ENCODE measurements at places on chromosomes 2 and 18.

- no peak for DNase-seq
Measured at GRCh38 chr2:103880081-103880834, 973.7 kb upstream of the POU3F3 start.

DNA sequence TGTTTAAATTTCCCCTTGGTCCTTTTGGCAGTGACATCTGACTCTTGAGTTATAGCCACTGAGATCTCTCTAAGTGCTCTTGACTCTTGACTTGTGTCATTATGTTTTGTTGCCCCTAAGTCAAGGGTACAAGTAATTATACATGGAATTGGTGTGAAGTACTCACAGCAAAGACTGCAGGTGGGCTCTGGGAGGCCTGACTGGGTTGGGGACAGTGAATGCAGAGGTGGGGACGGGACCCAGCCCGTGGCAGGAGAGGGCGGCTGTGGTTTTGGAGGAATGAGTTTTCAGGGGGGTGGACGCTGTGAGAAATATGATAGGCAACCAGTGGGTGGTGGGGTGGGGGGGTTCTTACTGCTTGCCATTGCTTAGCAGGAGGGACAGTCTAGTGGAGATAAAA lies 97.8 kb downstream of the NCK2 start:
- DNase-seq: no peak

DNA sequence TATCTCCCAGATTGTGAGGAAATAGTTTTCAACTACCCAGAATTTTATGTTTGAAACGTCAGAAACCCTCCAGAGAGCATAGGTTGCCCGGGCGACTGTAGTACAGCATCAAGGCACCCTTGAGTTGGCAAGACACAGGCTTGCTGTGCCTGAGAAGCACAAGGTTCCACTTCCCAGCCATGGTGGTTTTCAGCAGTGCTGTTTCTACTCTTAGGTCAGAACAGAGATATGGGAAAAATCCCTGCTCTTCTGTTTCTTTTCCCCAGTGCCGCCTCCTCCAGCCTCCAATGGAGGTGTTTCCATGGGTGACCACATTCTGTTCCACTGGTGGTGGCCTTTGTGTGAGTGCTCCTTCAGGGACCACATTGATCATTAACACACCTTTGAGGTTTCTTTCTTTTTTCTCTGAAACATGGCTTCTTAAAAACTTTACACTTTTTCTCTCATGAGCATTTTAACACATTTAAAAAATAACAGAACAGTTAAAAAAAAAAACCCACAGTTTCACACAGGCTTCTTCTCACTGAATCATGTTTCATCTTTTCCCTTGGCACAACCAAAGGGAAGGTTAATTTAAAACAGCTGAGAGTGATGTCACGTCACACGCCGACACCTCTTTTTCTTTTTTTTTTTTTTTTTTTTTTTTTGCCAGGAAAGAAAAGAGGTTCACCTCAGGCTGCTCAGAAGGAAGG lies 229.3 kb upstream of the HDAC4 start:
- no peak for DNase-seq

GRCh38 chr18:12060182-12060870 lies 33.3 kb upstream of the ANKRD62 start:
- no peak for DNase-seq

GRCh38 chr2:59881218-59881617 lies 672.2 kb downstream of the BCL11A start:
- DNase-seq: no peak

GRCh38 chr2:168519534-168520308 lies 63.6 kb downstream of the CERS6 start:
- no peak for DNase-seq

GRCh38 chr2:9696731-9697130 lies 65.9 kb upstream of the YWHAQ start:
- no peak for DNase-seq

DNA sequence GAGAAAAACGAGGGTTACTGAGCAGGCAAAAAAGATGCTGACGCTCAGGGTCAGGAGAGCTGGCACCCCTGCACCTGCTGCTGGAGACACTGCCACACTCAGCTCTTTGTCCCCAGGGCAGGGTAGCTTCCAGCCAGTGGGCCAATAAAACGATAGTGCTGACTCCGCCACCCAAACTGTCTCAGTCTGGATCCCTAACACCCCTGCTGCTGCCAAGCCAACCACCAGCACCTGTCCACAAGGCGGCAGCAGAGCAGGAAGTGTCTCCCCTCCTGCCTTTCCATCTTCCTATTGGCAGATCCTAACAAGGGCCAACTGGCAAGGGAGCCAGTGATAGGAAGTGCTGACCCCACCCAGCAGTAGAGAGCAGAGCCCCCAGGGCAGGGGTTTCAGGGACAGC lies 531.5 kb upstream of the SALL3 start:
- DNase-seq: no peak

DNA sequence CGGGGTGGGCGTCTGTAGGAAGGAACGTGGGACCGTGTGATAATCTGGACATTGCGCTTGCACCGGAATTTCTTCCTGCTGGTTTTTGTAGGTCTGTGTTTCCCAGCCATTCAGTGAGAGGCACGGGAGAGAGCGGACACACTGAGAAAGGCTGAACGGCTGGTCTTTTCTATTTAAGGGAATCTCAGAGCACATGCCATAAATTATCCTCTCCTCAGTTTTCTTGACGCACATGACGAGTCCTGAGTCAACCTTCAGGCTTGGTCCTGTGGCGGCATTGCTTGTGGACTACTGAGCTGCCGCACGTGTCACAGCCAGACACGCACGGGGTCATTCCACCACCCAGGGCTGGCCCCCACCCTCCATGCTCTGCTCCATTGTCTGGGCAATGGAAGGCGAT lies 519.3 kb upstream of the ID2 start:
- DNase-seq: no peak

- no peak for DNase-seq
Measured at GRCh38 chr2:35503311-35503710, 852.3 kb upstream of the CRIM1 start.

DNA sequence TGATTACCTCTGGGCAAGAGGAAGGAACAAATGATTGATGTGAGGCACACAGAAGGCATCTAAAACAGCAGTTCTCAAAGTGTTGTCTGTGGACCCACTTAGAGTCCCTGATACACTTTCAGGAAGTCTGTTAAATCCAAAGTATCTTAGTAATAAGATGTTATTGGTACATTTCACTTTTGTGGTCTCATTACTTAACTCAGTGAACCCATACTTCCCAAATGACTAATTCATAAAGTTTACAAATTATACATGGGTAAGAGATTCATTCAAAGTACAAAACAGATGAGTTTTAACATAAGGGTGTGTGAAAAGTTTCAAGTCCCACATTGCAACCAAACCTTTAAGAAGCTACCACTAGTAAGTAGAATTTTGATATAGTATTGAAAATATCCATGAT lies 440.5 kb downstream of the NUP35 start:
- no peak for DNase-seq

DNA sequence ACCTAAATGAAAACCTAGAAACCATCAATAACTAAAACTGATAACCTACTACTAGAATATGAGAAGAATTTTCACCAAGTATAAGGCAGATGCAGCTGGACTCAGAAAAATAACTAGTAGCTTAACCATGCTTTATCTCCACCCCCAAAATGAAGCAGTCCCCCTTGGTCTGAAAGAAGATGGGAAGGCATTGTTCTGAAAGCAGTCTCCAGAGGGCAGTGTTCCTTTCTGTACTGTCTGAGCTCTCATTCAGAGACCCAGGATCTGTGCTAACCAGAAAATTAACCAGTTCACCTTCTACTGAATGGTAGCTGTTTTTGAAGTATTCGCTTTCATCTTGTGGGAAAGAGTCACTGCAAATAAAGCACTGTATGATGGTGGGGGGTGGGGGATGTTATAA lies 273.0 kb downstream of the PDE11A start:
- DNase-seq: no peak

DNA sequence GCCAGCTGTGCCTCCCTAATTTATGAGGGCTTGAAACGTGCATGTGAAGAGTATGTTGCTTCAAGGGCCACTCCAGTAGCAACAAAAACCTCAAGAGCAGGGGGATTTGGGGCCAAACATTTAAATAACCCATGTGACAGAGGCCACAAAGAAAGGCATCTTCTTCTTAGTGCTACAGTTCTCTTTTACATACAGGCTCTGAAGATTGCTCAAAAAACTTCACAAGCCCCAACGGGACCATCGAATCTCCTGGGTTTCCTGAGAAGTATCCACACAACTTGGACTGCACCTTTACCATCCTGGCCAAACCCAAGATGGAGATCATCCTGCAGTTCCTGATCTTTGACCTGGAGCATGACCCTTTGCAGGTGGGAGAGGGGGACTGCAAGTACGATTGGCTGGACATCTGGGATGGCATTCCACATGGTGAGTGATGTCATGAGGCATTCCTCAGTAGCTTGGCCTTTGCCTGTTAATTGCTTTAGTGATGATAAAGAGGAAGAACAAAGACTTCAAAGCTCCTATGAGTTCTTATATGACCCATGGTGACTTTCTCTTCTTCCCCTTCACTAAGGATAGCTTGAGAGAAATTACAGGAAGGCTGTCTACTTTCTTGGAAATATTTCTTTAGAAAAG lies 40.1 kb downstream of the NRP2 start:
- DNase-seq: no peak

DNA sequence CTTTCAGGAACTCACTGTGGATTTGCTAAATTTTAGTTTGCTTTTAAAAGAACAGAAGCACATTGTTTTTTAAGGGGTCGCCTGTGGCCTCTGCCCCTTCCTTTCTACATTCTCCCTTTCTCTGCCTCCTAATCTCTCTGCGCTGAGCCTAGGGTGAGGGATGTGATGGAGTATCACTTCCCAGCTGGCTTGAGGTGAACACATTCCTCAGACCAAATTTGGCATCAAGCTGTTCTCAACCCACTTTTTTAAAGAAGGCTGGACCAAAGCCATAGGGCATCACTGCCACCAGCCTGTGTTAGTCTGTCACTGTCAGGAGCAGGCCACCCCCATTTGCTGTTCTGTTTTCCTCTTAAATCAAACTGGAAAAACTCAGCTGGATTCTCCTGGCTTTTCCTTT lies 27.4 kb downstream of the EIF4E2 start:
- DNase-seq: no peak

GRCh38 chr18:74316257-74317170 lies 875 bp downstream of the C18orf63 start:
- DNase-seq: no peak

DNA sequence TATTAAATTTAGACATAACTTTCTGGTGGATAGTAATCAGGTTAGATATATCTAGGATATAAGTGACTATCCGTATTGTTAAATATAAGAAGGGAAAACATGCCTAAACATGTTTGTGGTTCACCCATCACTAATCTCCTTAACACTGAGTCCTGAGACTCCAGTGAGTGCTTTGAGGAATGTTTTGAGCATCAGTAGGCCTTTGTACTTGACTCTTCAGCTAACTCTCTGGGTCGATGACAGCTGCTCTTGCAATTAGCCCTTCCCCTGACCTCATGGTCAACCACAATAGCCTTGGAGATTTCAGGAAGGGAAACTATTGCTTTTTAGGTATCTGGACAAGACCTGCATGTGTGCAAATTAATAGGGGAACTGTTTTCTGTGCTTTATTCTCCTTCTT lies 716.8 kb downstream of the EPHA4 start:
- DNase-seq: no peak

GRCh38 chr2:229330952-229331351 lies 59.9 kb upstream of the PID1 start:
- no peak for DNase-seq

DNA sequence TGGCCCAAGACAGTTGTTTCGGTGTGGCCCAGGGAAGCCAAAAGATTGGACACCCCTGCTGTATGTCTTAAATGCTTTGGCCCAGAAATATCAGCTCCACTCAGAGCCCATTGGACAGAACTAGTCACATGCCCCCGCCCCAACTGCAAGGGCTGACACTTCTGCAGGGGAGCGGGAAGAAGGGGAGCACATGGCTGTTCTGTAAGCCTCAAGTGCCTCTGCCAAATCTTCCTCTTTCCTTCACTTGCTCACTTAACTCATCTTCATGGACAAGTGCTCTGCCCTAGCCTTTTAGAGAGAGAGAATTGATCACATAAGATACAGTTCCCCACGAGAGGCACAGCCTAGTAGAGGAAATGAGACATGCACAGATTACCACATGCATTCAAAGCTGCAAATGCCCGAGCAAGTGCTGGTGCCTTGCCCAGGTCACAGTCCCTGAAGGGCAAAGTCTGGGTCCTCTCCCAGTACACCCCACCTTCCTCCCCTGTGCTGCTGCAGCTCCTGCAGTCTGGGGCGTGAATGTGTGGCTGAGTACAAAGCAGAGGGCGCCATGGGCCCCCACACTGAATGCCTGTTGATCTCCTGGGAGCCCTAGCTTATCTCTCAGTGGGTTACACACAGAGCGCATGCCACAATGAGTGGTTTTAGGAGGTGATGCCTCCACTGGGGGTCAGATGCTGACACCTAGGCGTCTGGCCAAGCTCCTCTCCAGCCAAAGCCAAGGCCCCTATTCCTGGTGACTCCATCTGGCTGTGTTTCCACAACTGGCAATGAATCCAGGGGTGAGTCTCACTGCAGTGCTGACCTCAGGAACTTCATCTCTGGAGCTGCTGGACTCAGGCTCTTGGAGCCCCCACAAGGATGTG lies 135.3 kb downstream of the CTIF start:
- no peak for DNase-seq

GRCh38 chr18:70645971-70646370 lies 357.1 kb downstream of the SOCS6 start:
- DNase-seq: no peak

GRCh38 chr2:237429753-237430152 lies 15.8 kb upstream of the COL6A3 start:
- no peak for DNase-seq

GRCh38 chr18:8719192-8719591 lies 13.8 kb downstream of the MTCL1 start:
- DNase-seq: no peak

DNA sequence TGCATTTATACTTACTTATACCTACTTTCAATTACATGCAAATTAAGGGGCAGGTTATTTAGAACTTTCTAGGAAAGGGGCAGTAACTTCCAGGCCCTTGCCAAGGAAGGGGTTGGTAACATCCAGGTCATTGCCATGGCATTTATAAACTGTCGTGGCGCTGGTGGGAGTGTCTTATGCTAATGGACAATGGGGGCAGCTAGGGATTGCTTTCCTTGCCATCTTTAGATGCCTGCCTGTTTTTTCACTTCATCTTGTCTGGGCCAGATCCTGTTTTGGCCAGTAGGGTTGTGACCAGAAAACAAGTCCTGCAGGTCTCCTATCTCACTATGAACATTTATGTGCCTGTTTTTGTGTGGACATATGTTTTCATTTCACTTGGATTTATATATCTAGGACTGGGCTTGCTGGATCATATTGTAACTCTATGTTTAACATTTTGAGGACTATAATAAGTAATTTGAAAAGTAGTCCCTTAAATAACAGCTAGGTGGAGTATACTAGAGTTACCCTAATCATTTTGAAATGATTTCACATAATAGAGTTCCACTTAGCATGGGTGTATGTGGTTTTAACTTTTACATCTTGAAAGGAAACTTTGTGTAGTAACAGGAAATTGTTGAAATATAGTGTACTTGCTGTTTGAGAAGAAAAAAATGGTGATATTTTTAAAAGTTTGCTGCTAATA lies 56.1 kb downstream of the LCLAT1 start:
- DNase-seq: no peak

DNA sequence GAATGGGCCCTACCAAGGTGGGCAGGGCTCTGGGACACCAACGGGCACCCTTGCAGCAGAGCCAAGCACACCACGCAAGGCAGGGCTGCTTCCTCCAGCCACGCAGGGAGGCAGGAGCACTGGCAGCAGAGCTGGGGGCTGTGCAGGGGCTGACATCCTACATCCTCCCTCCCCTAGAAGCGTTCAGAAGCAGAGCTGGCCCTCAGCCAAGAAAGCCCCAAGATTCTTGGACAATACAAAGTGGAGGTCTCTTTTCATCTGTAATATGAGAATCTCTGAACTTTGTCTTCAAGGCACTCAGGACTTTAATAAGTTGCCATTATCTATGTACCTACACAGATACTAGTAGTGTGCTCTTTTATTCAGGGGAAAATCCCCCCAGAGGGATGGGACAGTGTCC lies 128.1 kb upstream of the AGAP1 start:
- DNase-seq: no peak

All from stimulated activated CD4-positive, alpha-beta T cell treated with anti-CD3 and anti-CD28 coated beads, Interleukin-1b, Interleukin-23, amount 100 ng/mL, for 1 hour (primary cell).